Hair follicular keratinocyte (primary cell): ENCODE measurements at places on chromosomes 5 and 9. TPM values are rescaled to one million over a fixed set of nuclear protein-coding genes. Genes with fewer than 3 reads are reported as not detected.

The CBY3 gene
- not detected in 2 replicates for total RNA-seq

The MORN5 gene
- total RNA-seq, result not detected in 2 replicates

The HRH2 gene
- total RNA-seq, result not detected in 2 replicates

The OR1Q1 gene
- not detected in 2 replicates for total RNA-seq

The IL4 gene
- total RNA-seq, result not detected in 2 replicates

The TSSK1B gene
- total RNA-seq, result 0.04 and 0.08 TPM in 2 replicates

The SUB1 gene
- total RNA-seq, result 317 and 443 TPM in 2 replicates

The SEMA4D gene
- 0.16 and 1.6 TPM in 2 replicates for total RNA-seq

The TRPM3 gene
- not detected in 2 replicates for total RNA-seq

The NELFB gene
- total RNA-seq, result 45.1 and 51.7 TPM in 2 replicates

The LRRC19 gene
- total RNA-seq, result 0.23 TPM in 1 of 2 replicates, not detected in the other

The ANKRD33B gene
- 0.42 and 0.94 TPM in 2 replicates for total RNA-seq

The SOHLH1 gene
- not detected in 2 replicates for total RNA-seq

The DRD1 gene
- total RNA-seq, result not detected in 2 replicates

The PCDHA10 gene
- not detected in 2 replicates for total RNA-seq

The TAF1L gene
- total RNA-seq, result not detected in 2 replicates

The C9orf57 gene
- total RNA-seq, result not detected in 2 replicates

The C5orf34 gene
- total RNA-seq, result 4.3 and 7.7 TPM in 2 replicates

The SLC4A9 gene
- not detected in 2 replicates for total RNA-seq

The SYK gene
- total RNA-seq, result 1.3 and 3.4 TPM in 2 replicates

The SPINK4 gene
- not detected in 2 replicates for total RNA-seq

The ITGA1 gene
- 7.7 and 10.1 TPM in 2 replicates for total RNA-seq

The AFAP1L1 gene
- 10.5 and 14.4 TPM in 2 replicates for total RNA-seq

The SLC36A2 gene
- not detected in 2 replicates for total RNA-seq

The TEX48 gene
- not detected in 2 replicates for total RNA-seq

The CCDC171 gene
- 0.47 and 0.49 TPM in 2 replicates for total RNA-seq

The PCDHAC1 gene
- total RNA-seq, result 0.16 and 0.61 TPM in 2 replicates

The SPOCK1 gene
- total RNA-seq, result 8.2 and 30.3 TPM in 2 replicates

The SH2D3C gene
- total RNA-seq, result 0.15 and 0.23 TPM in 2 replicates

The CDH12 gene
- not detected in 2 replicates for total RNA-seq

The TRIM36 gene
- total RNA-seq, result 1.7 and 3.7 TPM in 2 replicates

The SLC1A1 gene
- 0.04 and 0.55 TPM in 2 replicates for total RNA-seq

The PCDHA1 gene
- total RNA-seq, result not detected in 2 replicates

The FGD3 gene
- total RNA-seq, result 0.04 and 0.16 TPM in 2 replicates
